D341Med (cell line): ENCODE measurements at places on chromosomes 2 and 18.

DNA sequence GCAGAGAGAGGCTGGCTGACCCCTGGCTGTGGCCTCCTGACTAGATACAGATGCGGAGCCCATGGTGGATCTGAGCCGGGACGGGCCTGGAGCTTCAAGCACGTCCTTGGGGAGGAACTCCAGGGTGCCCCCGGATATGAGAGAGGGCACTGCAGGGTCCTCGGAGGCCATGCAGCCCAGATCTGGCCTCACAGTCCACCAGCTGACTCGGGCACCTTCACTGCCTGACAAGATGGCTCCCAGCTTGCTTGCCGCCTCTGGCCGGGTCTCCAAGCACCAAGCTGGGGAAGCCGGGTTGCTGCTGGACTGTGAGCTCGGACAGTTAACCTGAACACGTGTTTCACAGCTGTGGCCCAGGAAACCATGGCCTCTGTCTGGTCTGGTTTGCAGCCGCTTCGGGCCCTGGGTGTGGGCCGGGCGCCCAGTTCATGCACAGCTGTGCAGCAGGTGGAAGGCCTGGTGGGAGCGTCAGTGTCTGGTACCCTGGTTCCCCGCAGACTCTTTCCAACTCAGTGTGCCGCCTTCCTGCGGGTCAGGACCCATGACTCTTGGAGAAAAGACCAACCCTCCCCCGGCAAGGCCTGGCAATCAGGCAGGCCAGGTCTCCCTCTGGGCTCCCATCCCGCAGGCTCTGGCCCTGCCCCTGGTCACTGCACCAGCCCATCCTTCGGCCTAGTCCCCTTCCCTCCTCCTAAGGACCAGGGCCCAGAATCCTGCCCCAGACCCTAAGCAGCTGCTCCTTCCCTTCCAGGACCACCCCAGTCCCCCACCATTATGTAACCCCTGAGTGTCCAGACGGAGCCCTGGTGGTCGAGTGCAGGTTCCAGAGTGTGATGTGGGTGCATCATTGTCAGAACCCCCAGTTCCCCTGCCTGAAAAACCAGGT lies 74.6 kb upstream of the OTOS start:
- no peak for DNase-seq

DNA sequence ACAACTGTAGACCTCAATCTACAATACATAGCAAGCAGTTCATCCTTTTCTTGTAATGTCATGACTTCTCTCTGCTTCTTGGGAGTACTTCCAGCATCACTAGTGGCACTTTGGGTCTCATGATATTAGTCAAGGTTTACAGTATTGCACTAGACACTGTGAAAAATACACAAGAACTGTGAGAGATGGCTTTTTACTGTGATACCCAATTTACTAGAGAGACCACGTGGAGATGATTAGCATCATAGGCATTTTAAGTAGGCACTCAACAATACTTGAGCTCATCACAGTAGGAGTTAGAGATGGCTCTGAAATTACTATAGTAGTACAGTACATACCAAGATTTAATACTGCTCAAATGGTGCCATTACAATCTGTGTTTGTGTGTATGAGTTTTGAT lies 112.8 kb upstream of the EML6 start:
- DNase-seq = no peak

DNA sequence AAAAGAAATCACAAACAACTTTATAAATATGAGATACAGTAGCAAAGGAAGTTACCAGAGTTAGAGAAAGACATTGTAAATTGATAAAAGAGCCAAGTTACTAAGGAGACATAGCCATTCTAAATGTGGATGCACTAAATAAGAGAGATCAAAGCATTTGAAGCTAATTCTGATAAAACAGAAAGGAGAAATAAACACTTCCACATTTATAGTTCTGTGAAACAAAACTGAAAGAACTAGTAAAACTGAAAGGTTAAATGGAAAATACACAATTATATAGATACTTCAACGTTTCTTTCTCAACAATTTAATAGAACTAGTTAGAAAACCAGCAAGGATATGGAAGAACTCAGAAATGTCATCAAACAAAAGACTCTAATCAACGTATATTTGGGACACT lies 309.0 kb upstream of the CDH2 start:
- no peak for DNase-seq

GRCh38 chr2:2577407-2577831 lies 246.3 kb upstream of the MYT1L start:
- peak; percentile 18 for DNase-seq

GRCh38 chr2:157334797-157335196 lies 9.2 kb upstream of the ERMN start:
- no peak for DNase-seq

DNA sequence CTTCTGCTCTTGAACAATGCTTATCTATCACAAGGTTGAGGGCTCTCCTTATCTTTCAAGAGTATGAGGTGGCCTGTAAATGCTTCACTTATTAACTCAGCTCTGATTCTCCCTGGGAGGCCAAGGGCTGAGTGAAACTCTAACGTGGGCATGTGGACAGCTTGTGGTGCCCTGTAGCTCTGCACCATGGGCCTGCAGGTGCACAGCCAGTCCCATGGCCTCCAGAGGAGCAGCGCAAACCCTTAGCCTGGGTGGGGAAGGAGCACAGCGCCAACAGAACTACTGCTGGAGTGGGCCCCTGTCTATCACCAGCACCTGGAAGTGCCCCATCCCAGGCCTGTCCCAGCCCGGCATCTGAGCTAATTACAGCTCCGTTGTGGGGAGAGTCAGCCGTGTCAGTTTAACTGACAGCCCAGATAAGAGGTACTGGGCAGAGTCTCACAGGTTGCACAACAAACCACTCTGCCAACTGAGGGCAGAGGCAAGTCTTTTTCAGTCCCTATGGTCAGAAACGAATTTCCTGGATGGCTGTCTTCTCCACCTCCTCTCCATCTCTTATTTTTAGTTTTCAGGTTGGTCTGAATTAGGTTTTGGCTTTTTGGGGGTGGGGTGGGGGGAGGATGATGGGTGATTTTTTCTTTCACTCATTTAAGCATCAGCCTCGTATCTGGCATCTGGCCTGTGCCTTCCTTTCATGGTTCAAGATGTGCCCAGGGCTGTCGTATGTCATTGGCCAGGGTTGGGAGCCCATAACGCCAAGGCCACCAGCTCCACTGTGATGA lies 219.5 kb downstream of the BCL2 start:
- no peak for DNase-seq

- DNase-seq = no peak
These were observed 63.6 kb downstream of the SLC35F5 start for GRCh38 chr2:113692698-113693428.

DNA sequence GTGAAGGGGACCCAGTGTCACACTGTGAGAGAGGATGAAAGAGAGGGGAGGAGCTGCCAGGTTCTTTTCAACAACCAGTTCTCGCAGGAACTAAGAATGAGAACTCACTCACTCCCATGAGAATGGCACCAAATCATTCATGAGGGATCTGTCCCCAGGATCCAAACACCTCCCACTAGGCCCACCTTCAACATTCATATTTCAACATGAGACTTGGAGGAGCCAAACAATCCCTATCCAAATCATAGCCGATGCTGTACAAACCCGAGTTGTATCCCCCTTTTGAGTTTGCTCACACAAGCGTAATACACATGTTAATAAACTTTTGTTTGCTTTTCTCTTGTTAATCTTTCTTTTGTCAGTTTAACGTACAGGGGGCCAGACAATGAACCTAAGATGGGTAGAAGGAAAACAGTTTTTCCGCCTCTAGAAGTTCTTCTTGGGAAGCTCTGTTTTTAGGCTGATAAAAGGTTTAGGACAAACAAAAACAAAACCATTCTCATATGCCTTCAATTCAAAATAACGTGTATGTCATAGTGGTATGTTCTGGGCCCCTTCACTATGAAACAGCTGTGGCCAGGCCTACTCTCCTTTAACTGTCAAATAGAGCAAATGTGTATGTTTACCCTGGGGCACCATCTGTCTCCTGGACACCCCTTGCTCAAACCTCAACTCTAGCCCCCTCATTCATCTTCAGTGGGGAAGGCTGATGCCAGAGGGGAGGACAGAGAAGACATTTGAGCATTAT lies 9.1 kb upstream of the TMEM37 start:
- DNase-seq = no peak

- DNase-seq = no peak
These were observed 76.2 kb upstream of the UPP2 start for GRCh38 chr2:158025255-158025996.

GRCh38 chr2:64056021-64056420 lies 36.8 kb upstream of the VPS54 start:
- DNase-seq = no peak

DNA sequence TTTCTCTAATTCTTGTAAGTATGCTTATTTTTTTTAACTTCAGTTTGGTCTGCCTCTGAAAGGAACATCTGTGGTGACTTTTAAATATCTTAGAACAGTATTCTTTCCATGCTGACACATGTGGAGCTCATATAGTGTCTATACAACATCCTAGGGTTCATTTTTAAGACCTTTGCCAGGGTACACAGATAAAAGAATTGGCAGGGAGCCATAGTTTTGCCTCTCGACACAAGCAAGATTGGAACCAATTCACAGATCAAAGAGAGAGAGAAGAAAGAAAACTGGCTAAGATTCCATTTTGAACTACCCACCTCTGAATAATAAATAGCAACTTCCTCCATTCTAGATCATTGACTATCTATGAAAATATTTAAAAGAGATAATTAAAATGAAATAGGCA lies 142.7 kb upstream of the ST6GAL2 start:
- DNase-seq = no peak

DNA sequence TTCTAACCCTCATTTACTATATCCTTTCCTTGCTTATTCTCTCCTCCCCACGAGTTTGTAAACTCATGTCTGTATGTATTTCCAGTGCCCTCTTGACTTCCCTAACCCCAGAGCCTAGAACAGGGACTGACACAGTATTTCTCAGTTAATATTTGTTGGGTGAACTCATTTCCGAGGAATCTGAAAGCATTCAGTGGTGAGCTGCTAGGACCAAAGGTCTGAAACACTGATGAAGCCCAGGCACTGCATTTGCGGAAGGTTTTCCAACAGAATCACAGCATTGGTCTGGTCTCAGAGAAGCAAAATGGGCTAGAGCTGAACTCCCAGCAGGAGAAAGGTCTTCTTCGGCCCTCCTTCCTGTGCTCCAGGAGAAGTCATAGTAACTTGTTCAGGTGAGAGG lies 56.8 kb downstream of the SOX11 start:
- DNase-seq = no peak

DNA sequence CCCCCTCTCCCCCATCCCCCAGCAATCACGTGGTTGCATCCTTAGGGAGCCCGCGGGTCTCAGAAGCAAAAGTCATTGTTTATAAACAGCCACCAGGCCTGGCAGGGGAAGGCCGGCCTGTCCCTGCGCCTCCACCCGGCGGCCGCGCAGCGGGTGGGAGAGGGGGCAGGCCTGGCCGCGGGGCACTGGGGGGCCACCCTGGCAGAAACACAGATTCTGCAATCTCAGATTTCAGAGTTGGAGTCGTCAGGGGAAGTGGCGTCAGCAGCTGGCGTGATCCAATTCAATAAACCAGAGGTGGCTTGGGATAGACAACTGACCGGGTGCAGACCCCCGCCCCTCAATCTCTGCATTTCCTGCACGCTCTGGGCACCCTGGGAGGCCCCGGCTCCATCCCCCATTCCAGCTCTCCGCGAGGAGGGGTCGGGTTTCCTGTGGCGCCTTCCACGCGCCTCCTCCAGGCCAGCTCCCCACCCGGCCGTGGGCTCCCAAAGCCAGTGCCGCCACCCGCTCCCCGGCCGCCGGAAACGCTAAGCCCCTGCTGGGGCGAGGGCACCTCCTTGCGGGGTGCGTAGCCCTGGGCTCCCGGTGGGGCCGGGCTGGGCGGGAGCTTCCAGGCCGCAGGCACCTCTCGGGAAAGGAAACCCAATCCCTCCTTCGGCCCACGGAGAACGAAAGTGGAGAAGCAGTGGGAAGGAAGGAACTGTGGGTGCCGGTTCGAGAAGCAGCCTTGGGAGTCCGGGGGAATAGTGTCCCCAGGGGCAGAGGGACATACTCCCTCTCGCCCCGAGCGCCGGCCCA lies 1.1 kb downstream of the BIN1 start:
- DNase-seq = no peak

DNA sequence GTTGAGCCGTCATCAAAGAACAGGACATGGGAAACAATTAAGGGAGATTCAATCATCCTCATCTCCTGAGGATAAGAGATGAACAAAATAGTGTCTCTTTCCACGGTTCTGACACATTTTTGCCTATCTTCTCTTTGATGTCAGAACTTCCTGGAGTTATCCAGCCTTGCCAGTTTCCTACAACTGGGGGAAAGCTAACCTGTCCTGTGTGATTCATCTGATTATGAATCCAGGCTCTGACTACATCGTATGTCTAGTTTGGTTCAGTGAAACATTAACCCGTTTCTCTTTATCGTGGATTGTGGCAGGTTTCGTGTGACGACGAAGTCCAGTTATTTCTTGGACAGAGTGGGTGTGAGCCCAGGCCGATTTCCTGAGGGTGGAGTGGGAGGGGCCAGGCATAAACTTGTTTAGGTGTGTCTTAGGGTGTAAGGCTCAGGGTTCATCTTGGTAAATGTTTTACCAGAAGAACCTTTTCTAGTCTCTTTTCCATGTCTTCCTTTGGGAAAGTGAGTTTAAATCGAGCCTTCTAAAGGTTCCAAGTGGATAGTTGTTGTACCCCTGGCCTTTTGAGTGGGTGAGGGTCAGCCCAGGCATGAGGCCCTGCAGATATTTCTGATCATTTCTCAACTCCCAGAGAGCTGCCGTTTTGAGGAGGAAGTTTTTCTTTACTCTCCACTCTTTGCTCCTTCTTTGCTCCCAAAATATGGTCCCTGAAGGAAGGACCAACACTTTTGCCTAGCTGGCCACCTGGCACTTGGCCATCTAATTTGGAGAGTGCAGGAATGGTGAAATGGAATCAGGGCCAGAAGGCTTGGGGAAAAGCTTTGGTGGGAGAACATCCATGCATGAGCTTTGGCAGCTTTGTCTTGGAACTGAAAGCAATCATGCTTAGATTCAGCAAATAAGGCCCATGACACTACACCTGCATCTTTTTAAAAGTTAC lies 50.4 kb upstream of the FZD5 start:
- no peak for DNase-seq

GRCh38 chr2:182444806-182445205 lies 18.0 kb upstream of the PDE1A start:
- no peak for DNase-seq

GRCh38 chr18:22185273-22185672 lies 15.9 kb downstream of the GATA6 start:
- DNase-seq = no peak

- no peak for DNase-seq
These were observed 16.2 kb downstream of the DOCK10 start for GRCh38 chr2:225025917-225026571.

DNA sequence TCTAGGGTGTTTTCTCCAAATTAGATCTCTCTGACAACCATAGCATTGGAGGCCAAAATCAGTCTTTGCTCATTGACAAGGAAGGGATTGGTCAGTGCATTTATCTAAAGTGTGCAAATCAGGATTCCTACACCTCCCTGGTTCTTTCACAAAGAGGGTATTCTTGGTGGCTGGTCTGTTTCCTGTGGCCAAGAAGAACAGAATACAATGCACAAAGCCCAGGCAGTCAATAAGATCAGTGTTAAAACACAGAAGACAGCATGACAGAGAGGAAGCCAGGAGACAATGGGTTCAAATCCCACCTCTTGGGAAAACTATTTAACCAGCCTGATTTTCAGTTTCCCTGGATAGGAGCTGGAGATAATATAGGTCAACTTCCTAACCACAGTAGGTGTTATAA lies 46.1 kb upstream of the THOC1 start:
- DNase-seq = no peak

- peak; percentile 74 for DNase-seq
These were observed 44.6 kb downstream of the HAUS1 start for GRCh38 chr18:46148810-46149209.

- no peak for DNase-seq
These were observed 193.8 kb downstream of the LPIN1 start for GRCh38 chr2:11940121-11940743.
